Body of pancreas (tissue), 4 donors: ENCODE measurements at places on chromosomes 12 and 14. TPM values are rescaled to one million over a fixed set of nuclear protein-coding genes. Genes with fewer than 3 reads are reported as not detected.
A peak's percentile ranks its signal among the peaks of the same experiment; 100 is the strongest.

GRCh38 chr14:24798911-24799462 lies 165.0 kb upstream of the GZMB start:
- no peak for DNase-seq

Gene CCDC197
- not detected for total RNA-seq

DNA sequence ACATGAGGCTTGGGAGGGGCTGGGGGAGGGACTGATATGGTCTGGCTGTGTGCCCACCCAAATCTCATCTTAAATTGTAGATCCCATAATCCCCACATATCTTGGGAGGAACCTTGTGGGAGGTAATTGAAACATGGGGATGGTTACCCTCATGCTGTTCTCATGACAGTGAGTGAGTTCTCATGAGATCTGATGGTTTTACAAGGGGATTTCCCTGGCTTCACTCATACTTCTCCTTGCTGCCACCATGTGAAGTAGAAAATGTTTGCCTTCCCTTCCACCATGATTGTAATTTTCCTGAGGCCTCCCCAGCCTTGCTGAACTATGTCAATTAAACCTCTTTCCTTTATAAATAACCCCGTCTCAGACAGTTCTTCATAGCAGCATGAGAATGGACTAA lies 362.9 kb downstream of the PCNX1 start:
- no peak for DNase-seq

GRCh38 chr14:30195941-30196340 lies 268.3 kb upstream of the PRKD1 start:
- no peak for DNase-seq

DNA sequence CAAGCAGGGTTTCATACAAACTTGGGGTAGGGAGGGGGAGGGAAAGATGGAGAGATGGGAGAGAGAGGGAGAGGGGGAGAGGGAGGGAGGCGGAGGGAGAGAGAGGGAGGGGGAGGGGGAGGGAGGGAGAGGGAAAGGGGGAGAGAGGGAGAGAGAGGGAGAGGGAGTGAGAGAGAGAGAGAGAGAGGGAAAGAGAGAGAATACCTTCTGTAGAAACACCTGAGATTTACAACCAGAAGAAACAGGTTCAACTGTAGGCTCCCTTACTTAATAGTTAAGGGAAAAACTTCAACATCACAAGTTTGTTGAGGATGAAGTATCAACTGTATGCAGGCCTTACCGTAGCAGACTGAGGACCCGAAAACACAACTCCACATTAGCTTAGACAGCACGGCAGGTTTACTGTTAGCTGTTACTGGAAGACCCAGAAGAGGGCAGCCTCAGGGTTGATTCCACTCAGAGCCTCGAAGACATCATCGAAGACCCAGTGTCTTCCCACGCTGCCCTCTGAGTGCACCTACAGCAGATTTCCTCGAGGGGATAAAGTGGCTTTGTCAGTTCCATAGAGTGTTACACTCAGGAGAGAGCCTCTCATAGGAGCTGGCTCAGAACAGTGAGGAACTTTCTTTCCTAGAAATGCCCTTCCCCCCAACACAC lies 72.4 kb downstream of the NT5DC3 start:
- no peak for DNase-seq

DNA sequence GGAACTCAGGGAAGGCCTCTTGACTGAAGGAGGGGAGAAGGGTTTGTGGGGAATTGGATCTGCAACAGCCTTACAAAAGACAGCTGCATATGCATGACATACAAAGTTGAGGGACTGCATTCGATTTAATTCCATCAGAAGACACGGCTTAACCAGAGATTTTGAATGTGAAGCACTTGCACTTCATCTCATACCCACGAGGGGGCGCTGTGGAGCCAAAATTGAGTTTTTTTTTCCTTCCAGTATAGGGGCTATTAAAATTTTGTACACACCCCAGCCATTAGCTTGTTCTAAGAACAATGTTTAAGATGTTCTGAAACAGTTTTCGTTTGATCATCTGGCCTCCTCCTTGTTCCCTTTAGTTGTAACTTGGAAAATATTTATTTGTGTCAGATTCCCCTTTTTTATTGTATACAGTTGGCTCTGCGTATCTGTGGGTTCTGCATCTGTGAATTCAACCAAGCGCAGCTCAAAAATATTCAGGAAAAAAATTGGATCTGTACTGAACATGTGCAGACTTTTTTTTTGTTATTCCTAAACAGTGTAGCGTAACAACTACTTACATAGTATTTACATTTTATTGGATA lies 1.6 kb downstream of the SUDS3 start:
- peak; percentile 73 for DNase-seq

DNA sequence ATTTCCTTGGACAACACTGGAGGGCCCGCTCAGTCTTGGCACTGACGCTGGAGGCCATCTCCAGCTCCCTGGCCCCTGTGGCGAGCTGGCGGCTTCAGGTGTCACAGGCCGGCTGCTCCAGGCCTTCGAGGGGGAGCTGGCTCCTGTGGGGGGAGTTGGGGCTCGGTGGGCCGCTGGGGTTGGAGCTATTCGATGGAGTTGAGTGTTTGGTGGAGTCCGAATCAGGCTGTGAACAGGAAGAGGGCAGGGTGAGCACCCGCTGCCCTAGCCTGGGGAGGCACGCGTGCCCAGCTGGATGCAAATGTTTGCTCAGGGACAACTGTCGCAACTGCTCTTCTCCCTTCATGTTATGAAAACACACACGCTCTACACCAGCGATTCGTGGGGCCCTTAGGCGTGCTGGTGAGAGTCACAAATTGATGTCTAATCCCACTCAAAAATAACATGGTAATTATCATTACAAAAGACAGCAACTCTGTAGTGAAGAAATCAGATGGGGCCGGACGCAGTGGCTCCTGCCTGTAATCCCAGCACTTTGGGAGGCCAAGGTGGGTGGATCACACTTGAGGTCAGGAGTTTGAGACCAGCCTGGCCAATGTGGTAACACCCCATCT lies 11.3 kb downstream of the AMN start:
- DNase-seq = no peak

DNA sequence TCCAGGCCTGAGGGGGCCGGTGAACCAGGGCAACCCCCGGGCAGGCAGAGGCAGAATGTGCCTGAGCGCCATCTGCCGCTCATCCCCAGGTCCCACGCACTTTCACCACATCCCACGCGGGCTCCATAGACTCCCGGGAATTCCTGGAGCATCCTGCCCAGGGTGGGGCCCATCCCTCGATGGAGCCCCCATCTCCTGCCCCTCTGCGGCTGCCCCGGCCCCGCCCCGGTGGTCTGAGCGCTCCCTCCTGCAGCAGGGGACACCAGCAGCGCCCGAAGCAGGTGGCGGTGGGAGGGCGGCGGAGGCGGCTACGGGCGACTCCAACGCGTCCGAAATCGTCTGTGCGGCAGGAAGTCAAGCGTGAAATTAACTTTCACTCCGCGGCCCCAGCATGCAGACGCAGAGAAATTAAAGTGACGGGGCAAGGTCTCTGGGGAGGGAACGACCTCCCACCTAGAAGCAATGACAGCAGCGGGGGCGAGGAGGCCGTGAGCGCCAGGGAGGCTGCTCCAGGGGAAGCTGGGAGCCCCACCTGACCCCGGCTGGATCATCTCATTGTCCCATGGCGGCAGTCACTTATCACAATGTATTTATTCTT lies 122.2 kb downstream of the NCOR2 start:
- DNase-seq = no peak

Gene ENDOU
- not detected for total RNA-seq

Gene SCFD1
- 71.9 TPM for total RNA-seq

Gene CDKN1B
- total RNA-seq = 28.3 TPM

GRCh38 chr14:89158701-89159100 lies 258.3 kb downstream of the FOXN3 start:
- no peak for DNase-seq

- no peak for DNase-seq
Observed at GRCh38 chr12:122483969-122484368, 16.8 kb downstream of the ZCCHC8 start.

- DNase-seq = no peak
Observed at GRCh38 chr12:120067084-120067869, 49.3 kb downstream of the RAB35 start.

- no peak for DNase-seq
Observed at GRCh38 chr14:59336098-59336497, 129.1 kb downstream of the GPR135 start.

Gene KRT73
- total RNA-seq = 1.3 TPM

- DNase-seq = no peak
Observed at GRCh38 chr12:83074358-83074894, 387.7 kb downstream of the TMTC2 start.
